ENCODE measurements at places on chromosomes 4 and X.

- no peak for DNase-seq
Observed at GRCh38 chr4:37236165-37236564, 8.4 kb upstream of the NWD2 start.

DNA sequence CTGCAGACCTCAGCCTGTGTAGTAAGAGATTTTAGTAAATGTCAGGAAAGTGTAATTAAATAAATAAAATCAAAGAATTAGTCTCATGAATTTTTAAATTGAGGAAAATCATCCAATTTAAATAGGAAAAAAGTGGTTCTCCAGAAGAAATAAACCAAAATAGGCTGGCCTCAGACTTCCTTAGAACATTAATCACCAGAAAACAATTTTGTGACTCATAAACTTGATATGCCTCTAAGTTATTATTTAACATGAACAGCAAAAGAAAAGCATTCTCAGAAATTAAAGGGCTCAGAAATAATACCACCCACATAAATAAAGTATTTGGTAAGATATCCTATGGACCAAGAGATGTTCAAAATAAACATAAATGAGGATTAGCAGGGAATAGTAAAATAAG is 14.3 kb downstream of the FAM47B start:
- DNase-seq: no peak

DNA sequence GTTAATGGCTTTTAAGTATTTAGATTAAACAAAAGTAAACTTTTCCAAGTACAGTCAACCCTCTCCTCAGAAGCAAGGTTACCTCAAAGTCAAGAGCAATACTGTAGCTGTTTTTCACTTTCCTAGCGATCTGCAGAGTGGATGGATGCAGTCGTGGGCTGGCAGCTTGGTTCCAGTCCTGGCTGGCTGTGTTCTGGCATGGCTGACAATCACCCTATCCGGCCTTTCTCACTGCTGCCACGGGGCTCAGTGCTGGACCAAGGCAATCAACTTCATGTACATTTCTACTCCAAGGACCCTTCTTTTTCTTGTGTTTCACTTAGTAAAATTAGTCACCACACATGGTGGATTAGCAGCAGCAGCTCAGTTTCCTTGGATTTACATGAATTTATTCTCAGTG is 208.3 kb downstream of the GABRB1 start:
- no peak for DNase-seq

GRCh38 chr4:85778632-85779131 is 303.7 kb downstream of the ARHGAP24 start:
- DNase-seq: no peak

- no peak for DNase-seq
Observed at GRCh38 chrX:68411729-68412128, 21.6 kb downstream of the OPHN1 start.

DNA sequence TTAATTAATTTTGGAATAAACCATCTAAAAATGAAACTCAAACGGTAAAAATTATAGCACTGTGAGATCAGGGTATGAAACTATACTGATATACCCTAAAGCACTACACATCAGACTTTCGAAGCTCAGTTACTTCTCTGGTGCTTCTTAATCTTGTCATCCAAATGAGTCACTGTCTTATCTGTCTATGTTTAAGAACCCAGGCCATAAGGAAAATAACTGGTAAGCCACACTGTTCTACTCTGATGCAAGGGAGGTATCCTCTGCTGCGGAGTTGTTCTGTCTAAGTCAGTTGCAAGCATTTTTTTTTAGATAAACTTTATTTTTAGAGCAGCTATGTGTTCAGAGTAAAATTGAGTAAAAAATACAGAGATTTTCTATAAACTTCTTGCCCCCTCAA is 830.8 kb upstream of the POU3F4 start:
- no peak for DNase-seq

- no peak for DNase-seq
Observed at GRCh38 chr4:73853246-73853704, at the start of gene PF4V1. Gene PF4V1, plus strand, starts transcription at chr4:73853296. Its CDS starts 67 bp downstream, at chr4:73853363.

GRCh38 chr4:41758884-41759283 is 10.4 kb upstream of the PHOX2B start:
- DNase-seq: no peak

GRCh38 chr4:42816189-42816879 is 76.2 kb upstream of the GRXCR1 start:
- no peak for DNase-seq

GRCh38 chrX:48165241-48165640 is 31.4 kb downstream of the SSX5 start:
- DNase-seq: no peak

DNA sequence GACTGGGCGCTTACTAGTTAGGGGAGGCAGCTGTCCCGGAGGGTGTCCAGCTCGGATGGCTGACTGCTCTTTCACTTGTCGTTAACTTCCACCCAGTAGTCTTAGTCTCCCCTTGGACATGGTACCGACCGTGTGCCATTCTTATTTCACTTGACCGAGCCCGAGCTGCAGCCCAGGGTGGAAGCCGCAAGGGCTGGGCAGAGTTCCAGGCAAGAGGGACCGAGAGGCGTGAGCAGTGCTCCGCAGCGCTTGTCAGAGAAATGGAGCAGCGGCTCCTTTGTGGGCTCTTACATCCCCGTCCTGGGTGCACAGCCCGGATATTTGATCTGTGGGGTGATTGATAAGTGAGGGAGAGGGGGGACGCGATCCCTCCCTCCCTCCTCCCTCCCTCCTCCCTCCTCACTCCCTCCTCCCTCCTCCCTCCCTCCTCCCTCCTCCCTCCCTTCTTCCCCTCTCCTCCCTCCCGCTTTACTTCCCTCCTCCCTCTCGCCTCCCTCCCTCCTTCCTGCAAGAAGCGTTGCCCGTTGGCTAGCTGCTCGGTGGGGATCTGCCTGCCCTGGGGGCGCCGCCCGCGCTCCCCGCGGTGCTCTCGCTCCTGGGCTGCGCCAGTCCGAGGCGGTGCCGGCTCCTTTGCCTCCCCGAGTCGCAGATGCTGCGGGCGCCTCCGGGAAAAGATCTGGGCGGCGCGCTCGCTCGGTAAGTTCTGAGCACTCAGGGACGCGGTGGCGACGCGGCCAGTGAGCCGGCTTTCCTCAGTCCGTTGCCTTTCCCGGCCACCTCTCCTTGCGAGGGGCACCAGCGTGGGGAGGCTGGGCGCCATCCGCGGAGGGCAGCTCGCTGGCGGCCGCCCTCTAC is at the start of gene SLITRK2:
TSS of gene SLITRK2 (plus strand) at position 499 of the 855 bp plus-strand sequence. CDS start 4,597 bp downstream, outside the sequence.
- no peak for DNase-seq

GRCh38 chr4:155173371-155173770 is 35.1 kb upstream of the NPY2R start:
- DNase-seq: no peak

- no peak for DNase-seq
Observed at GRCh38 chr4:37757761-37758160, 68.7 kb upstream of the PGM2 start.

DNA sequence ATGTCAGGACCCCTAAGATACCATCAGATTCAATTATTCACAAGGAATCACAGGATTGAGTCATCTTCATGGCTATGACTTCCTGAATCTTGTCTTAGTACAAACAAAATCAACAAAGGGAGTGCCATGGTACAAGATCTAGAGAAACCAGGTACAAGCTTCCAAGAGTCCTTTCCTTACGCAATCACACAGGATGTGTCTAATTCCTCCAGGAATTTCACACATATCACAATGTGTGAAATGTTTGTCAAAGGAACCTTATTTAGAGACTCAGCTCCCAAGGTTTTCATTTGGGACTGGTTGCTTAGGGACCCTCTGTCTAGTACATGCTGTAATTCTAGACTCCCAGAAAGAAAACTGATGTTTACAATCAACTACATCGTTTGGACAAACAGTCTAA is 83.0 kb downstream of the MAB21L2 start:
- DNase-seq: no peak

GRCh38 chrX:153491351-153491914 is 3.3 kb upstream of the BGN start:
- DNase-seq: no peak

- no peak for DNase-seq
Observed at GRCh38 chr4:8886612-8887406, 15.2 kb upstream of the HMX1 start.

- DNase-seq: no peak
Observed at GRCh38 chr4:4668355-4669210, 126.7 kb upstream of the STX18 start.

GRCh38 chr4:152646221-152646620 is 33.6 kb downstream of the TMEM154 start:
- no peak for DNase-seq

- no peak for DNase-seq
Observed at GRCh38 chrX:131747173-131747572, 203.3 kb downstream of the OR13H1 start.

- no peak for DNase-seq
Observed at GRCh38 chr4:76657443-76657842, 222.4 kb downstream of the SHROOM3 start.

GRCh38 chr4:138616775-138617174 is 374.6 kb upstream of the SLC7A11 start:
- DNase-seq: no peak

DNA sequence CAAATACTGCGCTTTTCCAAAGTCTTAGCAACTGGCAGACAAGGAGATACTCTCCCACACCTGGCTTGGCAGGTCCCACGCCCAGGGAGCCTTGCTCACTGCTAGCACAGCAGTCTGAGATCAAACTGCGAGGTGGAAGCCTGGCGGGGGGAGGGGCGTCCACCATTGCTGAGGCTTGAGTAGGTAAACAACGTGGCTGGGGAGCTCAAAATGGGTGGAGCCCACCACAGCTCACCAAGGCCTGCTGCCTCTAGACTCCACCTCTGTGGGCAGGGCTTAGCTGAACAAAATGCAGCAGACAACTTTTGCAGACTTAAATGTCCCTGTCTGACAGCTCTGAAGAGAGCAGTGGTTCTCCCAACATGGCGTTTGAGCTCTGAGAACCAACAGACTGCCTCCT is 23.0 kb upstream of the NFKB1 start:
- no peak for DNase-seq

DNA sequence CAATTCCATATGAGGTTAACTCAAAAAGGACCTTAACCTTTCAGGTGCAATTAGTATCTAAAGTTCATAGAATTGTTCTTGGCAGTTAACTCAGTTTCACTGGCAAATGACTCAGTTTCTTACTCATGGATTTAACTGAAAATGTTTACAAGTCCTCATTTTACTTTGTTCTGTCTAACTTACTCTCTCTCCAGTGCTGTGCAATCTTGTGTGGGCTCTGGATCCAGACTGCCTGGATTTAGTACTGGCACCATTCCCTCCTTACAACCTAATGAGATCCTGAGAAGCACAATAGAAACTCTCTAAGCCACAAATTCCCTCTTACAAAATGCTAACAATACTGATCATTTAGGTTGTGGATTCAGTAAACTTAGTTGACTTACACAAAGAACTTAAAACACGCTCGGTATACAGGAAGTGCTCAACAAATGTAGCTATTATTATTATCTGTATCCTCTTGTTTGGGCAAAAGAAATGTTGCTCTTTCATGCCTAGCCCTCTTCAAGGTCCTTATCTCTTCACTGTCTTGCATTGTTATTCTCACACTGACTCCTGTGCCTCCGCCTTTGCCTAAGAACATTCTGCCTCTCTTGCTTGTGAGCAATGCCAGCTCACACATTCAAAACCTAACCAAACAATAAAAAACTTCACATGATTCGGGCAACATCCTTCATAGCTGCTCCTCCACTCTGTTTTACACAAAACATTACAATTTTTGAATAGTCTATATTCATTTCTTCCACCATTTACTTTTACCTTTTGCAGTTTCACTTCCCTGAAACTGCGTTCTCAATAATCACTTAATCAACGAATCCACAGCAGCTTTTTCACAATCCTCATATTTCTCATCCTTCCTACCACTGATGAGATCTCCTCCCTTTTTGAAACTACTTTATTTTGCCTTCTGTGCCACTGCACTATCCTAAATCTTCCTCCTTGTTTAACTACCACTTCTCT is 91.8 kb downstream of the PDE5A start:
- no peak for DNase-seq

- DNase-seq: no peak
Observed at GRCh38 chr4:71229477-71230270, 109.1 kb upstream of the SLC4A4 start.

DNA sequence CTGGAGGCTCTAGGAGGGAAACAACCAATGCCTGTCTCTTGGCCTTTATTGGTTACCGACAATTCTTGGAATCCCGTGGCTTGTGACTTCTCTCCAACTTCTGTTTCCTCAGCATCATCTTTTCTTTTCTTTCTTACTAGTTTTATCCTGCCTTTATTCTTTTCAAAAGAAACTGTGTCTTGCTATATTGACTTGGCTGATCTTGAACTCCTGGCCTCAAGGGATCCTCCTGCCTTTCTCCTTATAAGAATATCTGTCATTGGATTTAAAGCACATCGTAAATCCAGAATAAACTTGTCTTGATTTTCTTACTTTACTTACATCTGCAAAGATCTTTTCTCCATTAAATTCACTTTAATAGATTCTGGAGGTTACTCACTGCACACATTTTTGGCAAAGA is 49.9 kb upstream of the UGT2B10 start:
- DNase-seq: no peak

GRCh38 chr4:7166237-7166636 is 26.1 kb upstream of the SORCS2 start:
- peak; percentile 33 for DNase-seq

GRCh38 chr4:35175894-35176293 is 1068.4 kb downstream of the ARAP2 start:
- no peak for DNase-seq

- no peak for DNase-seq
Observed at GRCh38 chr4:153261914-153262313, 57.7 kb downstream of the TRIM2 start.

DNA sequence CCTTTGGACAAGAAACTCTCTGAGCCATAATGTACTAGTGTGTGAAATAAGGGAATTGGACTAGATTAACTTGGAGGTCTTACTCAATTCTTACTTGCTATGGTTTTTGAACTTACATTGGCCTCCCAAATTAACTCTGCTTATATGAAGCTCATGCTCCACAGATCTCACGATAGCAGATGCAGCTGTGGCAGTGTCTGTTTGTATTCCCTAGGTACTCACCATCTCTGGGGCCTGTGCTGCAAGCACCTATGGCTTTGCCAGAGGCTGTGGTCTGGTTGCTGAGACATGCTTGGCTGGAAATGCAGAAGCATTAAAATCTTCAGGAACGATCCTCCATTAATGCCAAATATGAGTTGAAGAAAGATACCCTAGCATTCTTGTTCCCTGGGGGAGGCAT is 112.8 kb downstream of the MSL3 start:
- no peak for DNase-seq

DNA sequence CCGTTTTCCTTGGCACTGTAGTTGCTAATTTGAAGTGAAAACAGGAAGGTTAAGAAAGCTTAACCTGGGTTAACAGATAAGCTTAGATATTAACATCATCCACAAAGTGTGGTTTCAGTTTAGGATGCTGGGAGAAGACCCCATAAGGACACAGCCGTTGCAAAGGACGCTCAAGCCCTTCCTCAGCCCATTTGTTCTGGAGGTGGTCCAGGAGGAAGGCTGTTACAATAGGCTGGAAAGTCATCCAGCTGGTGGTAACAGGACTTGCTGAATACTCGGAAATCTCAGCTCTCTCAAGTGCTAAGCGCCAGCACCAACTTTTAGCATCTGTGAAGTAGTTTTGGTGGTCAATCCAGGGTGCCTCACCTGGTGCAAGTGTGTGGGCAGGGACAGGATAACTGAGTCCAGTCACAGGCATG is 14.2 kb downstream of the CHST7 start:
- DNase-seq: no peak

GRCh38 chrX:23114241-23114640 is 114.5 kb downstream of the DDX53 start:
- DNase-seq: no peak

- DNase-seq: no peak
Observed at GRCh38 chr4:95294321-95294720, 254.5 kb downstream of the UNC5C start.

GRCh38 chr4:152348670-152349069 is 187.2 kb downstream of the FBXW7 start:
- DNase-seq: no peak

GRCh38 chrX:71098302-71098701 is 2.7 kb downstream of the FOXO4 start:
- DNase-seq: peak; percentile 37
